Endothelial cell (in vitro differentiated cells): ENCODE measurements at places on chromosomes 6 and 20.

DNA sequence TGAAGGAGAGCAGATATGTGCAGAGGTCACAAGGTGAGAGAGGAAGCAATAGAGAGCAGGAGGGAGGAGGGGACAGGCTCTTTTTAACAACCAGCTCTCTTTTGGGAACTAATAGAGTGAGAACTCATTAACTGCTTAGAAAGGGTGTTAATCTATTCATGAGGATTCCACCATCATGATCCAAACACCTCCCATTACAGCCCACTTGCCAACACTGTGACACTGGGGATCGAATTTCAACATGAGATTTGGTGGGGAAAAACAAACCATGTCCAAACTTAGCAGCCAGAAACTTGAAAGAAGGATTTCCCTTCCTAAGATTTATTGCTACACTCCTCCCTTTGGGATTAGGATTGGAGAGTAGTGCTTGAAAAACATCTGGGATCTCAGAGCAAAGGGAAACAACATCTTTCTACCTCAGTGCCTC is 135.5 kb upstream of the PLCB4 start:
- DNase-seq, result no peak

- DNase-seq, result no peak
Measured at GRCh38 chr6:75279418-75279817, 5.2 kb downstream of the TMEM30A start.

DNA sequence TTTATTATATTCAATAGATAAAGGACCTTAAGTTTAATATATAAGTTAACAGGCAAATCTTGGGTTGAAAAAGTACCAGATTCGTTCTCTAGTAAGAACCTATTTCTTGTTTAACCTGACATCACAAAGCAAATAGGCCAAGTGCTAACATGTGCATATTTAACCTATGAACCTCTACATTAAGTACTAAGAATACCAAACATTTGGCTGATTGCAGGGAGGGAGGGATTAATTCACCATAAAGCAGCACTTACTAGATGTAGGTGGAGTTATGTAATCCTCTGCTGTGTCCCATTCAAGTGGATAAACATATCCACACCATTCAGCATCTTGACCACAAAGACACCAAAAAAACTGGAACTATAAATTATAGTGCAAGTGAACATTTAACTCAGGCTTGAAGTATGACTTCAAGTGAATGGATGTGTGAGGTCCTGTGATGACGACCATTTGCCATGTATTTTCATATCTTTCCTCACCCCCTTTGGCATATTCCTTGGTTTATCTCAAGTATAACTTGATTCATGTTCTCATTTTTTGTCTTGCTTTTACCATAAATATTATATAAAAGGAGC is 10.2 kb downstream of the STX11 start:
- no peak for DNase-seq

DNA sequence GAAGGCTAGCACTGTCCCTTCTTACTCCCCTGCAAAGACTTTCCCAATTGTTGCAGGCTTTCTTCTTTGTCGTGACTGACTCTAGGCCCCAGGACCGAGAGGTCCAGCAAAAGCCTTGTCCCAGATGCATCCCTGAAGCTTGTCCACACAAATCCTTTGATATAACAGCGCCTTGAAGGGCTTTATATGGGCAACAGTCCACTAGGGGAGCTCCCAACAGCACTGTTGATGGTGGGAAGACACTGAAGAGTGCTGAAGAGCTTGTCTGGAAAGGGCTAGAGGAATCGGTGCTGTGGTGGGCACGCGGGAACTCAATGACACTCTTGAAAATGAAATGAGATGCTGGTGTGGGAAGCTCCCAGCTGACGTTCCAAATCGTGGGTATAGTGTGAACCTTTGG is 316.1 kb upstream of the CDH4 start:
- DNase-seq, result no peak

DNA sequence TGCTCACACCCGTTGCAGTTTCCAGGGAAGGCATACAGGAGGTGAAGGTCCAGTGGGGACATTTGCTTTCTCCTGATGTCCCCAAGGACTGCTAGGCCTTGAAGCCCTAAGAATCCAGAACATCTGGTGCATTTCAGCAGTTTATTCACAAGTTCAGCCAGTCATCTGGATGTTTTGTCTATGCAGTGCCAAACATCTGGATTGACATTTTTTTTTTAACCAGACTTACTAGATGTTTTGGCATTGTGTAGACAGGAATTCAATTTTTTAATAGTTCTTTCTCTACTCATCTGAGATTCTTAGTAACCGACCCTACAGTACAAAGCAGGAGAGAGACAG is 256.2 kb downstream of the CLIC5 start:
- DNase-seq, result no peak

- DNase-seq, result no peak
Measured at GRCh38 chr6:49565855-49566254, 15.4 kb downstream of the C6orf141 start.

DNA sequence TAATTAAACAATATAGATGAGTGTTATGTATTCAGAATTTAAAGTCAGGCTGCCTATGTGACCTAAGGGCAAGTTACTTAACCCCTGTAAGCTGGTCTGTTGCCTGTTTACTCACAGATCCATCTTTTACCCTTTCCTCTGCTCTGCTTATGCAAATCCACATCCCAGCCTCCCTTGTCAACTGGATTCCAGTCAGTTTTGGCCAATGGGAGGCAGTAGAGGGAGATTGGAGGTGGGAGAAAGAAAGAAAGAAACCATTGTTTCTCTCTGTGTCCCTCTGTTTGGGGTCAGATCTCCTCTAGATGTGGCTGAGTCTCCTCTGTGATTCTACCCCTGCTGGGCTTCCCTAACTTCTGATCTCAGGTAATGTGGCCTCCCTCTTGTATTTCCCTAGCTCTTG is 266.8 kb upstream of the PLN start:
- DNase-seq, result peak; percentile 8

DNA sequence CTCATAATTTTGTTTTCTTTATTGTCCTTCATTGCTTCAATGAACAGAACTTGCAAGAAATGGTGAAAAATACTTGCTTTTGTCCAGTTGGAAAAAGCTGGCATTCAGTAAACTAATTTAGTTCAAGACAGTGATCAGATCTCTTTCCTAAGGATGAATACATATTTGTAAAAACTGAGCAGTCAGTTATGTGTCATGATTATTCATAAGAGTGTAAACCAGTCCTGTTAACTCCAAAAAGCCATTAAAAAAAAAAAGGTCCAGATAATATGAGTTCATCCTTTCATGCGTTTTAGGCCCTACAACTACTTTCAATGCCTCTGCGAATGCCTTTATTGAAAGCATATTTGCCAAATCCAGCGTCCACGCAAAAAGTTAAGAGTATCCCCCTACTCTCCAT is 609 bp downstream of the PGM3 start:
- DNase-seq, result no peak

GRCh38 chr6:147711476-147711875 is 203.0 kb downstream of the SAMD5 start:
- DNase-seq, result no peak

DNA sequence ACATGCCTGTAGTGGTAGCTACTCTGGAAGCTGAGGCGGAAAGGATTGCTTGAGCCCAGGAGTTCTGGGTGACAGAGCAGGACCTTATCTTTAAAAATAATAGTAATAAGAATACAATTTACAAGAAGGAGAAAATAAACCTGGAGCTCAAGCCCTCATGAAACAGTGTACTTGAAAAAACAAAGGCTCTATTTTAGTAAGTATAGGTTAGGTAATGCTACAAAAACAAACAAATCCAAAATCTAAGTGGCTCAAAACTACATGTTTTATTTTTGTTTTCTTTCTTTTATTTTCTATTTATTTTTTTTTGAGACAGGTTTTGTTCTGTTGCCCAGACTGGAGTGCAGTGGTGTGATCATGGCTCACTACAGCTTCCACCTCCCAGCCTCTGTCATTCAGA is 57.6 kb upstream of the SLC23A2 start:
- DNase-seq, result no peak

DNA sequence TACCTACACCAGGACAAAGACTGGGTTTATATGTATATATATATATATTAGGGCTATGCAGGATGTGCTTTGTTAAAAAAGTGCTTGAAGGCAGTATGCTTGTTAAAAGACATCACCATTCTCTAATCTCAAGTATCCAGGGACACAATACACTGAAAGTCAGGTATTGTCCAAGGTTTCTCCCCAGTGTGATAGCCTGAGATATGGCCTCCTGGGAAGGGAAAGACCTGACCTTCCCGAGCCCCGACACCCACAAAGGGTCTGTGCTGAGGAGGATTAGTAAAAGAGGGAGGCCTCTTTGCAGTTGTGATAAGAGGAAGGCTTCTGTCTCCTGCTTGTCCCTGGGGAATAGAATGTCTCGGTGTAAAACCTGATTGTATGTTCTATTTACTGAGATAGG is 156.9 kb downstream of the GPX5 start:
- DNase-seq, result no peak

DNA sequence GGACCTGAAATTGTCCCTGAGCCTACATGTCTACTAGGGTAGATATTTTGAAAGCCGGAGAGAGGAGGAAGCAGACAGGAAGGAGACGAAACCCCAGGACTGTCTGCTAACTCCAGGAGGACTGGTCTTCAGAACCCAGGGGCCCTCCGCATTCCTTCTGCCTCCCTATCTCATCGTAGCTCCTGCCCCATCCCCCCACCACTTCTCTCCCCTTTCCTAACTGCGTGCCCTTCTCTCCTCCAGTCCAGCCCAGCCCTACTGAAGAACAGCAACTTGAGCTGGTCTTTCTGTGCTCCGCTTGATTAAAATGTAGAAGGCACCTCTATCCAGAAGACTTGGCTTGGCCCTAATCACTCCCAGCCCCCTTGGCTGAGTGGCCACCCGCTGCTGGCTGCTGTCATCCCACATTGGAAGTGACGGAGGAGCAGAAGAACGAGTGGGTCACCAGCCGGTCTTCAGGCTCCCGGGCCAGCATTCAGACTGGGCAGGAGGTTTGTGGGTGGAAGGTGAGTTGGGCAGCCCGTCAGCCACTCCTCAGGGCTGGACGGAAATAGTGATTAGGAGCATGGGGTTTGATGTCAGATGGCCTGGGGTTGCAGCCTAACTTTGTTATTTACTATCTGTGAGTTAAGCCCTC is 28.8 kb upstream of the ANGPT4 start:
- DNase-seq, result no peak
